Chondrocyte (in vitro differentiated cells): ENCODE measurements at places on chromosomes 2 and 18.

DNA sequence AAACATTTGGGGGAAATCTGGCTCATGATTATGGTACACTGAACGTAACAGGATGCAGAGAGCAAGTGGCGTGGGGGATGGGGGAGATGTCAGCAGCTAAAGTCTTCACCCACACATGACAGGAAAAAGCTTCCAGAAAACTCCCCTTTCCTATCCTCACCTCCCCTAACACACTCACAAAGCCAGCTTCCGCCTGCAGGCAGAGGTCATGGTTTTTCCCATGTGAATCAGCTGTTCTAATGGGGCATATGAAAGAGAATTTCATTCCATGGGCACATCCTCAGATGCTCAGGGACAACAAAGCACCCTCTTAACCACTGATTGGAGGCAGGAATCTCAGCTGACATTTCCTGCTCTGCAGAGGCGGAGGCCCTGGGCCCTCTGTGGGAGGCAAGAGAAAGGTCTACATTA is 129.1 kb downstream of the TSN start:
- no peak for DNase-seq

GRCh38 chr2:216108310-216108966 is 710 bp upstream of the XRCC5 start:
- no peak for DNase-seq

DNA sequence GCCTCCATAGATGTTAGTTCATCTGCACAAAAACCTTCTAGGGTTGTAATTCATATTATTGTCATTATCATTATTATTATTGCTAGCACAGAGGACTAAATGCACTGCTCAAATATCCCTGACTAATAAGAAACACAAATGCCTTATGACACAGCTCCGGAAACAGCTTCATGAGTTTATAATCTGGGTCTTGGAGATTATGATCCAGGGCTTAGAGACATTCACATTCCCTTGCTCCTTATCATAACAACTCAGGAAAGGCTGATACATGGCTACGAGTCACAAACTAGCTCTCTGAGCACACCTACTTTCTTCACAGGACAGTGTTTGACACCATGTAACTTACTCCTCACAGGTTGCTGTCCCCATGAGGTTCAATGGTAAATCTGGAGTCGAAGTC is 102.2 kb upstream of the TTC39C start:
- DNase-seq, result no peak

DNA sequence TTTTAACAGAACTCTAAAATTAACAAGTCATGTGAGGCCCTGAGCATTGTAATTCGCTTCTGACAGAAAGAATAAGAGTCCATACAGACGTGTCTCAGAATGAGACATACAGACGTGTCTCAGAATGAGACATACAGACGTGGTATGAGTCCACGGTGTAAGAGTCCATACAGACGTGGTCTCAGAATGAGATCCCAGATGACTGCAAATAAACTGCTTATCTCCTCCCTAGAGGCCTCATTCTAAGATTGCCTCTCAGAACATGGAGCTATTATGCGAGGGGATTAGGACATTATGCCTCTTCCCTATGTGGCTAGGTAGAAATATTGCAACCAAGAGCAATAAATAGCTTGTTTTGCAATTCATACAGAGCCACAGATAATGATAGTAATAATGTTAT is 63.9 kb downstream of the NEB start:
- no peak for DNase-seq

- no peak for DNase-seq
Measured at GRCh38 chr2:183035954-183036669, 2.1 kb downstream of the NCKAP1 start.

GRCh38 chr2:163191372-163191771 is 352.8 kb upstream of the KCNH7 start:
- DNase-seq, result no peak

- DNase-seq, result no peak
Measured at GRCh38 chr2:44444881-44445280, 83.1 kb downstream of the CAMKMT start.

DNA sequence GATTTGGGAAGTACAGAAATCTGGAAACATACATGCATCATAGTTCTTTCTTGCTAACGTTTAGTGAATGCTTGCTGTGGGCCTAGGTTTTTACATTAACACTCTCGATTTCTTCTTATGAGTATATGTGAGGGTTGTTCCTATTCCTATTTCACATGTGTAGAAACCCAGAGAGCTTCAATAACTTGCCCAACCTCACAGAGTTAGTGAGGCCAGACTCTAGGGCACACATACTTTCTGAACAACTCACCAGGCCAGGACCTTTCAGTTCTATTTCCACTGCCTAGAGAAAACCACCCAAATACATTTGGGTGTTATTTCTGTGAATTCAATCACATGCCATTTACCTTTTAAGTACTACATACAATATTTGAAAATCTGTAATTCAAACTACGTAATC is 8.2 kb upstream of the KCTD1 start:
- DNase-seq, result no peak

- no peak for DNase-seq
Measured at GRCh38 chr18:63158676-63159291, 160.8 kb downstream of the BCL2 start.

GRCh38 chr2:61419570-61419969 is 51.3 kb downstream of the USP34 start:
- DNase-seq, result no peak
